HEK293T (cell line): ENCODE measurements at places on chromosomes 1 and 21.
A peak's percentile ranks its signal among the peaks of the same experiment; 100 is the strongest.

DNA sequence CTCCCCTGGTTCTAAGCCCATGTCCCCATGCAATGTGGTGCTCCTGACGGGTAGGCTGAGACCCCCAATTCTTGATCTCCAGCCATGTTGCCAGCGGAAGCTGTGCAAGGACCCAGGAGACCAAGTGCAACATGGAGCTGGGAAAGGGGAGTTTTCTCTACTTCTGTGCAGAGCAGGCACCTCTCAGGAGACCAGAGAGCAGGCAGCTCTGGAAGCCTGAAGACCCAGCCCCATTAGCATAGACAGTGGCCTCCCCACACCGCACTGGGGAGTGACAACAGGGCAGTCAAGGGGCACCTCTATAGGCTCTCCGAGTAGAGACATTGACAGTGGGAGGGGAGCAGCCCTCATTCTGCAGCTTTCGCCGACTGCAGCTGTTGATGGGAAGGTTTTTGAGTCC lies 410.2 kb downstream of the MATN1 start:
- no peak for DNase-seq

- DNase-seq = no peak
These were observed 17.4 kb downstream of the BMP8A start for GRCh38 chr1:39508857-39509305.

- peak; percentile 61 for DNase-seq
These were observed 186.1 kb downstream of the CLEC20A start for GRCh38 chr1:178310685-178311105.

DNA sequence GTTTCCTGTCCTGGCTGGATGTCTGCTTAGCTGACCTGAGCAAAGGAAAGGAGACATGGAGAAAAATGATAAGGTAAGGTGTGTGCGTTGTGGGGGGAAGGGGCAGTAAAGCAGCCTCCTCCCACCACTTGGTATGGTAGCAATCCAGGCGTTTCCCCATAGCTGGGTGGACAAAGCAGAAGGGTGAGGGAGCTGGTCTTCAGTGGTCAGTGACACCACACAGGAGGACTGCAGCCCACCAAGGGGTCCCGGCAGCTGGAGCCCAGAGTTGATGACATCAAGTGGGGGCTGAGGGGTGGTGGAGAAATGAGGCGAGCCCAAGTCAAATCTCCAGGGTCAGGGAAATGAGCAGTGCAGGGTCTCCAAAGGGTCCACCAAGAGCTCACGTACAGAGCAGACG lies 69.3 kb upstream of the LRRN2 start:
- no peak for DNase-seq

DNA sequence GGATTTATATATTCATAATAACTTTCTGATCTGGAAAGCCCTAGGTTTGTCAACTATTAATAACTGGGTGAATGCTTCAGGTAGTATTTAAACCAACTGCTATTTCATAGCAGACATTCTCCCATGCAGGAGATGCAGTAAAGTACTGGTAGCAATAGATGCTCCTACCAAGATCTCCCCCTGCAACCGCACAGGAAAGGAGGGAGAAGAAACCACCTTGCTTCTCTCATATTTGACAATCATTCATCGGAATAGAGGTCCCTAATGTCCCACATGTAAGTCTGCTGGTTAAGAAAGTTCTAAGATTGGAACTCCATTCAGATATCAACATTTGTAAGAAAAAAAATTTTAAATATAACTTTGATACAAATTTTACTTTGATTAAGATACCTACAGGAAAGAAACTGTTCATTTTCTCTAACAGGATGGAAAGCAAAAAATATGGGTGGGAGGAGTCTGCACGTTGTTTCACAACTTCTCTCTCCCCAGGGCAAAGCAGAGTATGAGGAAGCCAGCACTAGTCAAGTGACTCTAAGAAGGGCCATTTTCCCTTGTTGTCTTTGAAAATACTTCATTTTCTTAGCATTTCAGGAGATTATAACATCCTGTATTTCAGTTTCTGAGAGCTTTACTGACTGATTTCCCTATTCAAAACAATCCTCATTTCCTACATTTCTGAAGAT lies at the start of gene PYHIN1:
Gene PYHIN1 (plus strand): TSS at position 498 of the 683 bp plus-strand sequence. CDS start 5,359 bp downstream, outside the sequence.
- DNase-seq = no peak

- DNase-seq = no peak
These were observed 4.5 kb downstream of the DHCR24 start for GRCh38 chr1:54882519-54882918.

- DNase-seq = no peak
These were observed 4.2 kb downstream of the GJA4 start for GRCh38 chr1:34796990-34797389.

DNA sequence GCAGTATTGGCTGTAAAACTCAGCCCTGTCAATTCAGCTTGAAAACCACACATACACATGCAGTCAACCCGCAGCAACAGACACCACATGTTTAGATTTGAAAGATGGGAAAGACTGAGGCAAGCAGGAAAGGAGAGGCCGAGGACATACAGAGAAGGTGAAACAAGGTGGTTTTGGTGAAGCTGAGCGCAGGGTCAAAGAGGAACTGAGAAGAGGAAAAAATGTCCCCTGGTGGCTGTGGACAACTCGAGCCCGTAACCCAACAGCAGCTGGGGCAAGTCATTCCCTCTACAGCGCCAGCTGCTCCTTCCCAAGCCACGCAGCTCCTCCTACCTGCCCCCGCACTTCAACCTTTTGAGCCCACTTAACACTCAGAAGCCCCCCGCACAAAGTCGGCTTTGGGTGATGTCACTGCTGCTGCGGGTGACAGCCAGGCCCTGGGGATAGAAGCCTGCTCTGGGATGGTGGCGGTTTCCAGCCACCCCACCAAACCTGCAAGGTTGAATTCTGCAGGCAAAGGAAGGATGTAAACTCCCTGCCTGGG lies 63.0 kb downstream of the KCNN3 start:
- no peak for DNase-seq

GRCh38 chr1:85569737-85570404 lies 10.7 kb upstream of the CCN1 start:
- no peak for DNase-seq

- DNase-seq = no peak
These were observed 7.3 kb downstream of the IGSF21 start for GRCh38 chr1:18114726-18115410.
